ENCODE measurements at places on chromosomes 1 and 21.

GRCh38 chr1:220971221-220971620 lies 92.0 kb downstream of the HLX start:
- no peak for DNase-seq

- DNase-seq, result no peak
These were observed 279.5 kb downstream of the ZNF326 start for GRCh38 chr1:90274376-90274775.

DNA sequence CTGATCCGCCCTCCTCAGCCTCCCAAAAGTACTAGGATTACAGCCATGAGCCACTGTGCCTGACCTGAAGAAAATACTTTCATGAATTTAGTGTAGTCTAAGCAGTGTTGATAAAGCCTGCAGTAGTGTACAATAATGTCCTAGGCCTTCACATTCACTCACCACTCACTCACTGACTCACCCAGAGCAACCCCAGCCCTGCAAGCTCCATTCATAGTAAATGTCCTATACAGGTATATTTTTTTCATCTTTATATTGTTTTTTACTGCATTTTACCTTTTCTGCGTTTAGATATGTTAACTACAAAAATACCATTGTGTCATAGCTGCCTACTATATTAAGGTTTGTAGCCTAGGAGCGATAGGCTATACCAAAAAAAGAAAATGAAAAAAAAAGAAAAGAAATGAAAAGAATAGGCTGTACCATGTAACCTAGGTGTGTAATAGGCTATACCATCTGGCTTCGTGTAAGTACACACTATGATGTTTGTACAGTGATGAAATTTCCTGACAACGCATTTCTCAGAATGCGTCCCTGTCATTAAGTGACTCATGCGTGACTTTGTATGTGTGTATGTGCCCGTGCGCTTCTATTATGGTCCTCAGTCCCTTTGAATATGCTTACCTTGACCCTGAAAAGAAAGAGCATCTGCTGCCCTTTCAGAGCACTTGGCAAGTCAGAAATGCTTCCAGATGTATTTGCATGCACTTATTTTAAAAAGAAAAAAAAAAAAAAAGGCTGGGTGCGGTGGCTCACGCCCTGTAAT lies 9.2 kb upstream of the SLAMF8 start:
- no peak for DNase-seq

DNA sequence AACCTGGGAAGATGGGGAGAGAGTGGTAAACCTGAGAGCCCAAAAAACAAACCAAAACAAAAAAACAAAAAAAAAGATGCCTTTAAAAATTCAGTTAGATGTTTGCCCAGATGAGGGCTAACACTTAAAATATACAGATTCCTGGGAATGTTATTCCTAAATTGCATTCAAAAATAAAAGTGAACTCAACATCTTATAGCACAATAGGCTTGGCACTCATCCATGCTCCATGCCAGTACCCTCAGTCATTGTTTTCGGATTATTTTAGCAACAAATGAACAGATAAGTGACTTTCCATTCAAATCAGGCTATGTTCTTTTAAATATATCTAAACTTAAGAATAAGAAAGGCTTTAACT lies 3.7 kb downstream of the ATP1A1 start:
- DNase-seq, result no peak

DNA sequence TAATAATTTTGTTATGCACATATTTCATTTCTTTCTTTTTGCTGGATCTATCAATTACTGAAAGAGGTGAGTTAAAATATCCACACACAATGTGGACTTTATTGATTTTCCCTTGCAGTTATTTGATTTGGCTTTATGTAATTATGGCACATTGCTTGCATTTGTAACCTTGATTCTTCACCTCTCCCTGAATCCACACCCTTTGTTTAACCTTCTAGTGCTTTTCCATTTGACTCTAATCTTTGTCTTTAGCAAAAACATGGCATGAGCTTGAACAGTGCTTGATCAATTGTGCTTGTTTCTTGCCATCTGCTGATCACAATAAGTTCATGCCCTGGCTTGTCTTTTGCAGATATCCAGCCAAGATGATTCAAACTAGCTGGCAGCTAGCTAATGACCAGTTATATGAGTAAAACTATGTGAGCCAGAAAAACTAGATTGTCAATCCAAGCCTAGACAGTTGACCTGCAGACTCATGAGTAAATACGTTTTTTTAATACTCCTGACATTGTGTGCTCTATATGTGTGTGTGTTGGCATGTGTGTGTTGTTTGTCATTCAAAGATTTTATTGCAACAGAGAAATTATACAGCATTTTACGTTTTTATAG lies 899.2 kb downstream of the NCAM2 start:
- no peak for DNase-seq
